GM13977 (cell line): ENCODE measurements at places on chromosomes 2 and 18.
A peak's percentile ranks its signal among the peaks of the same experiment; 100 is the strongest.

DNA sequence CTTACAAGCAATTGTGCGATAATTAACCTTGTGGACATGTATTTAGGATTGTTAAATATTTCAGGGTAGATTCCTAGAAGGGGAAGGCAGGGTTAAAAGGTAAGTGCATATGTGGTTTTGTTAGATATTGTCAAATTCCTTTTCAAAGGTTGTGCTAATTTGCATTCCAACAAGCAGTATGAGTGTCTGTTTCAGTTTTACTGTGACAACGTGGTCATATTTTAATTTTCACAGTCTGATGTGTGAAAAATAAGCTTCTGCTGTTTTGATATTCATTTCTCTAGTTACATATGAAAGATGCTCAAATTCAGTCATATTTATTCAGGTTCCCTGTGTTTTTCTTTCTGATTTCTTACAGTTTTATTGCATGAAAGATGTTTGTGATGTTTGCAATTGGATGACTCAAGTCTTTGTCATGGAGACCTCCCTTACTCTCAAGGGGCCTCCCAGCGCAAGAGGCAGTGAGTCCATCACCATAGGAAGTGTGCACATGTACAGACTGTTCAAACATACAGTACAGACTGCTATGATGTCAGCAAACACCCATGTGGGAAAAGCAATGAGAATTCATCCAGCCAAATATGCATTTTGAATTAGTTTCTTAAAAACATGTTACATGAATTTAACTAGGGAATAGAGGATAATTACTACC, 310.8 kb downstream of the GALR1 start:
- DNase-seq: no peak

GRCh38 chr18:27614951-27615844, 430.1 kb upstream of the CHST9 start:
- DNase-seq: no peak

DNA sequence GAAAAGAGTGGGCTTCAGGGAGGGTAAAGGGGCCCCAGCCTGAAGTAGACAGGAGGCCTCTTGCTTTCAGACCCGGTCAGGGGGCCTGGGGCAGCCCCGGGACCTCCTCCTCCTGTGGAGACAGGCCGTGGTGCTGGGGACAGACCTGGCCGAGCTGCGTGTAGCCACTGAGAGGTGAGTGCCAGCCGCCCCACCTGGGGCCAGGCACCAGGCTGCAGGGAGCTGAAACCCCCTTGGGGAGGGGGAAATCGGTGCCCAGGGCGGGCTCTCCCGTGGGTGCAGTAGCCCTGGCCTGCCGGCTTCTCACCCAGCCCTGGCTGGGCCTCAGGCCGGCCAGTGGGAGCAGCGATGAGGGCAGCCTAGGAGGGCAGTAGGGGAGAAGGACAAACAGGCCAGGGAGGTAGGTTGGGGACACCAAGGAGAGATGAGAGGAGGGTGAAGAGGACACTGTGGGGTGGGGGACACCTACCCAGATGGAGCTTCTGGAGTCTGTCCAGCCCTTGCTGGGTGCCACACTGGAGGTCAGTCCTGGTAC, 24.0 kb downstream of the CROCC2 start:
- DNase-seq: no peak

- DNase-seq: no peak
These were observed 59.7 kb downstream of the HNMT start for GRCh38 chr2:138023976-138024375.

GRCh38 chr2:176093145-176093897, 800 bp downstream of the HOXD13 start:
- no peak for DNase-seq

DNA sequence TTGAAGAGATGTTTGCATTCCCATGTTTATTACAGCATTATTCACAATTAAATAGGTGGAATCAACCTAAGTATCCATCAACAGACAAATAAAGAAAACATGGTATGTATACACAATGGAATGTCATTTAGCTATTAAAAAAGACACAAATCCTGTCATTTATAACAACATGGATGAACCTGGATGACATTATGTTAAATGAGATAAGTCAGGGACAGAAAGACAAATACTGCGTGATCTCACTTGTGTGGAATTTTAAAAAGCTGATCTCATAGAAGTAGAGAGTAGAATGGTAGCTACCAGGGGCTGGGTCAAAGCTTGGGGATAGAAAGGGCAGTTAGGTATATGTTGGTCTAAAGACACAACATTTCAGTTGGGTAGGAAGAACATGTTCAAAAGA, 376.3 kb downstream of the EPHA4 start:
- DNase-seq: no peak

- DNase-seq: no peak
These were observed 26.5 kb downstream of the LDAH start for GRCh38 chr2:20796374-20796791.

GRCh38 chr2:15120631-15121030, 440.5 kb downstream of the NBAS start:
- no peak for DNase-seq

GRCh38 chr2:9554921-9555296, 721 bp downstream of the ADAM17 start:
- DNase-seq: peak; percentile 20

DNA sequence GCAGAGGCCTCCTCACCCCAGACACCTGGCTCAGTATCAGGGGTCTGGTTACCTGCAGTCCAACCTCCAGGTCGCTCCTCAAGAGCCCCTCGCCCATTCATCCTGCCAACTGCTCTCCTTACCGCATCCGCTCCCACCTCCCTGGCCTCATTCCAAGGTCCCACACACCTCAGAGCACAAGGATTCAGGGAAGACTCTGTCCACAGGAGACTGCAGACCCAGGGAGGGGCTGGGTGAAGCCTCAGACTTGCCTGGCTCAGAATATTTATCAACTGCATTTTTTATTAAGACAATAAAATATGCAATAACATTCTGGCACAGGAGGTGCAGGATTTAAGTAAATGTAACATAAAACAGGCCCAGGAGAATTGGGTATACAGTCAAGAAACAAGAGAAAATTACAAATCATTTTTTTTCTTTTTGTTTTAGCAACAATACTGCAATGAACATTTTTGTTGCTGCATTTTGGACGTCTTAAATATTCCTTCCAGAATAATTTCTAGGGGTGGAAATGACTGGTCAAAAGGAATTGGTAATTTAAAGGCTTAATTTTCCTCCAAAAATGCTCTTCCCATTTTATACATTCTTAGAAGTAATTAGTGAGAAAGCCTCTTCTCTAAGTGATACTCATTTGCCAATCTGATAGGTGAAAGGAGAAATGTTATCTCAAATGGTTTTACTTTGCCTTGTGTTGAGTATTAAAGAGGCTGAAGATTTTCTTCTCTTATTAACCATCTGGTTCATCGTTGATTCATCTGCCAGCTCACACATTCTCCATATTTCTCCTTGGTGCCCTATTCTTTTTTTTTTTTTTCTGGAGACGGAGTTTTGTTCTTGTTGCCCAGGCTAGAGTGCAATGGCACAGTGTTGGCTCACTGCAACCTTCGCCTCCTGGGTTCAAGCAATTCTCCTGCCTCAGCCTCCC, 42.5 kb downstream of the TEX44 start:
- DNase-seq: no peak

- DNase-seq: no peak
These were observed 91.1 kb upstream of the MYO3B start for GRCh38 chr2:170086751-170087412.

DNA sequence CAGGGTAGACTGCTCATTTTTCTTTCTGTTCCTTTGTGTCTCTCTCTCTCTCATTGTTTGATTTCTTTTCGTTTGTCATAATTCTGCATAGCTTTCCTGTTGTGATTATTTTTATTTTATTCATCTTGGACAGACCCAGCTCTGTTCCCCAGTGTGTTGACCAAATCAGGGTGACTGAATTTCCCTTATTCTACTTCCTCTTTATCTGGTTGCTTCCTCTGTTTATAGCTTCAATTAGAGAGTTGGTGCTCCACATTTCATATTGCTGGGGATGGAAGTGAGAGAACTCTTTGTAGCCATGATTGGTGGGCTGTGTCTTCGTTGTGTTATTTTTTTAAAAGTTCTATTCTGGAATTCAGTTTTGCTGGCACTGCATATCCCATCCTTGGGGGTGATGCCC, 19.1 kb downstream of the PROKR1 start:
- DNase-seq: no peak

DNA sequence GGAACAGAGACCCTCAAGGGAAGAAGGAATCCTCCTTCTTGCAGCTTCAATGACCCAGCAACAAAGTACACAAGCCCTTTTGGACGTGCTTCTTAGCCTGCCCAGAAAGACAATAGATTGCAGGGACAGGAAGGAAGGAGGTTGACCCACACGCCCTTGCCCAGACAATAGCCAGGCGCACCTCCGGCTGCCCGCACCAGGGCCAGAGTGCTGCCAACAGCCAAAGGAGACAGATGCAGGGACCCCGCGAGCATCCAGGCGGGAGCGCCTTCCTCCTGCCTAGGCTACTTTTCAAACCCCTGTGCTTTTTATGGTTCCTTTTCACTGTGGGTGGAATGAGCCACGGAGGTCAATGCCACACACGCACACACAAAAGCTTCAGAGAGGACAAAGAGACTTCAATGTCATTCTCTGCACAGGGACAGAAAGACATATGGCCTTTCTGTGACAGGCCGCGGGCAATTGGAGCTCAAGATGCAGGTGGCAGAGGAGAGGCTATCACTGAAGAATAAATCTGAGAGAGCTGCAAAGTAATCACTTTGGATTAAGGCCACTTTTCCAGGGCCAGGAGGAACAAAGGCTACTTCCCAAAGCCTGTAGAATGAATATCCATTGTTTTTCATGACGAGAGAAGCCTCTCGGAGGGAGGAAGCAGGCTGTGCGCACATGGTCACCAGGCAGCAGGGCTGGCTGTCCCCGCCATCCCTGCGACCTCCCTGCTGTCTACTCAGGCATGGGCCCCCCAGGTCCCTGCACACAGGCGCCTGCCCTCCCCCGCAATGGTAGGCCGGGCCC, 300.6 kb downstream of the EIPR1 start:
- no peak for DNase-seq

DNA sequence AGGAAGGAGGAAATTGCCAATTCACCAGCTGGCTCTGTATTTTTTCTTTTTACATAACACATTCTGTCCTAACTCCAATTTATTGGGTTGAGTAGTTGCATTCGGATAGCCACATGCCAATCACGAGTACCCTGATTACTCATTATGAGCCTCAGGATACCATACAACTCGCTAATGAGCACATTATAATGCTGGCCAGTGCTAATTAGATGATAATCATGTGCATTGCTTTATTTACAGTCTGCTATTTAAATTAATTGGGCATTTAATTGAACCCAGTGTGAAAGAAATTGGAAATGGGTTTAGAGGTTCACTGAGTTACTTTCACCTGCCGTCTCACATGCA, 15.2 kb downstream of the G6PC2 start:
- no peak for DNase-seq

DNA sequence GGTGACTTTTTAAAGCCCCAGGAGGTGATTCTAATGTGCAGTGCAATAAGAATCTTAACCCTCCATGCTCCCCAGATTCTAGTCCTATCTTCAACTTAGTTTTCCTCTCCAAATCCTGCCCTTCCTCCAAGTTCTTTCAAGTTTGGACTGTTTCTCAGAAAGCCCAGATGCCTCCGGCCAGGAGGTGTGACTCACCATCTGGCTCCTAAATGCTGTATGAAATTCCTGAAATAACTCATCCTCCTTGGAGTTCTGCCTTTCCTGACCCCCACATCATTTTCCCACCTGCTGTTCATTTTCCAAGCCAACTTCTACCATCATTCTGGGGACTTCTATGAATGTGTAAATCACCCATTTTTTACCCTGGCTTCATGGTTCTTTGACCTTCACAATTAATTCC, 118.2 kb upstream of the NOL4 start:
- DNase-seq: no peak

- DNase-seq: no peak
These were observed 360.9 kb downstream of the ERBB4 start for GRCh38 chr2:212177724-212178123.

- no peak for DNase-seq
These were observed 69.0 kb downstream of the STPG4 start for GRCh38 chr2:47086054-47086471.

GRCh38 chr2:69725706-69726360, 16.1 kb upstream of the ANXA4 start:
- DNase-seq: no peak

DNA sequence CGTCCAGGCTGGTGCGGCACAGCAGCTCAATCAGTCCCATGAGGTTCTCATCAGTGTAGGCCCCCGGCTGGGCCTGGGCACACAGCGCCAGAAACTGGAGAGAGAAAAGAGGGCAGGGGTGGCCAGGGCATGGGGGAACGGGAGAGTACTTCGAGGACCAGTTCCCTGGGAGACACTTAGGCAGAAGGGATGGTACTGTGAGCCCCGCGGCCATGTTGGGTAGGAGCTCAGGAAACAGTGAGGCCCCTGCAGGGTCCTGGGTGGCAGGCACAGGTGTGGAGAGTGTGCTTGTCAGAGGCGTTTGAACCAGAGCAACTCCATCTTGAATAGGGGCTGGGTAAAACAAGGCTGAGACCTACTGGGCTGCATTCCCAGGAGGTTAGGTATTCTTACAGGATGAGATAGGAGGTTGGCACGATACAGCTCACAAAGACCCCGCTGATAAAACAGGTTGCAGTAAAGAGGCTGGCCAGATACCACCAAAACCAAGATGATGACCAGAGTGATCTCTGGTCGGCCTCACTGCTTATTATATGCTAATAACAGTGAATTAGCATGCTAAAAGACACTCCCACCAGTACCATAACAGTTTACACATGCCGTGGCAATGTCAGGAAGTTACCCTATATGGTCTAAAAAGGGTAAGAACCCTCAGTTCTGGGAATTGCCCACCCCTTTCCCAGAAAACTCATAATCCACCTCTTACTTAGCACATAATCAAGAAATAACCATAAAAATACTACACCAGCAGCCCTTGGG, 51.9 kb upstream of the SEMA4C start:
- no peak for DNase-seq

DNA sequence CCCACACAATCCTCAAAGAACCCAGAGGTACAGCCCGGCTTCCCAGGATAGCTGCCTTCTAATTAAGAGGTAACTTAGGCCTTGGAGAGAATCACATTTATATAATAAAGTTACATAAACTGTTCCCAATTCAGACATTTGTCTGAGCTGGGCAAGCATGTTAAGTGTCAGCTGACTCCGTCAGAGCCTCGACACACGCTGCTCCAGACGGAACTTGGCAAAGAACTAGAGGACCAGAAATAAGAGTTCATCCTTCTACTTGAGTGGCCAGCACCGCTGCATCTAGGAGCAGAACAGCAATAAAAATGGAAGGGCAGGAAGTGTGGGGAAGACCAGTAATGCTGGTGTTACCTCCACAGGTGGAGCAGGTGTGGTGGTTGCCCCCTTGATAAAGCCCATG, 80.5 kb downstream of the MYO5B start:
- no peak for DNase-seq

GRCh38 chr2:70964596-70965386, 13.6 kb upstream of the ANKRD53 start:
- peak; percentile 85 for DNase-seq
